ENCODE measurements at places on chromosomes 5 and 9.

DNA sequence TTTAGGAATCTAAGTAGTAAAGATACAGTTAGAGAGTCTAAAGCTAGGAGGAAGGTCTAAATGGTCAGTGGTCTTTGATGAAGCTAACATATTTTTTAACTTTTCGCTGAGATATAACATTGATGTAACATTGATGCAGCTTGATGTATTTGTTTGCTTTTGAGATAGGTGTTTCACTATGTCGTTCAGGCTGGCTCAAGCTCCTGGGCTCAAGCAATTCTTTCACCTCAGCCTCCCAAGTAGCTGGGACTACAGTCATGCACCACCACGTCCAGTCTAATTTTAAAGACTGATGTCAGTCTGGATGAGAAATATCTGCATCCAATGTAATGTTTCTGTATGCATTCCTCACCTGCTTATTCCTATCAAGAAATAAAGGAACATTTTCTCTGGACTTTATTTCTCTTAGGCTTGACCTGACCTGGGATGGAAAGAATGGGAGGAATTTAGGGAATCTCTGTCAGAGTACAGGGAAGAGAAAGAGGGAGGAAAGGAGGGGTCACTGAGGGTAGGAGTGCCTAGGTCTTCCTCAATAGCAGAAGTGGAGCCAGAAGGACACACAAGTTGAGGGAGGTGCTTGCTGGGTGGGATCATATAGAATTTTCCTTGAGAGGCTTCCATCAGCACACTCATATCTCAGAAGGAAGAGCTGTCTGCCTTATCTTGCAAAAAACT, 101.5 kb upstream of the GPBP1 start:
- DNase-seq: no peak

DNA sequence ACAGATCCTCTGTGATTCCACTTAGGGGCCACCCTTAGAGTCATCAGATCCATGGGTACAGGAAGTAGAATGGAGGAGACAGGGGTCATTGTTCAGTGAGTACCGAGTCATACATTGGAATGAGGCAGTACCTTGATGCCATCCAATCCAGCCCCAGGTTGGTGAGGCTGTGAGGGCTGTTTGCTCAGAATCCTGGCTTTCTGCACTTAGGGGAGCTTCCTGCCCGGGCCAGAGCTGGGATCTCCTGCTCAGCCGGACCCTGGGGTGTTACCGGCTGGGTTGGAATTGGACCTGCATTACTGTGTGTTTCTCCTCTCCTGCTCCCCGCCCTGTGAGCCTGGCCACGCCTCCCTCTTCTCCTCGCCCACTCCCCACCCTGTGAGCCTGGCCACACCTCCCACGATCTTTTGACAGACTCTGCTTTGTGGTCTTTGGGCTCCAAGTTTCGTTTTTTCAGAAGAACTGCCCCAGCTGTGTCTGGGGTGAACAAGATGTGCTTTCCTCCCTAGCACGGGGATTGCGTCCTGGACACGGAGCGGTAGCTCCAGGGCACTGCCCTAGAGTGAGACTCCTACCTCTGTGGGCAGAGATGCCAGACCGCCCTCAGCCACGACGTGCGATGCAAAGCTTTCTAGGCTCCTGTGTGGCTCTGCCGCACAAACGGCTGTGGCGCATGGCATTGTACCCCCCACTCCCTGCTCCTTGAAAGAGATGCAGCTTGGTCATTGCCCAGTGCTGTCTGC, 15.4 kb downstream of the TRAF2 start:
- DNase-seq: no peak

DNA sequence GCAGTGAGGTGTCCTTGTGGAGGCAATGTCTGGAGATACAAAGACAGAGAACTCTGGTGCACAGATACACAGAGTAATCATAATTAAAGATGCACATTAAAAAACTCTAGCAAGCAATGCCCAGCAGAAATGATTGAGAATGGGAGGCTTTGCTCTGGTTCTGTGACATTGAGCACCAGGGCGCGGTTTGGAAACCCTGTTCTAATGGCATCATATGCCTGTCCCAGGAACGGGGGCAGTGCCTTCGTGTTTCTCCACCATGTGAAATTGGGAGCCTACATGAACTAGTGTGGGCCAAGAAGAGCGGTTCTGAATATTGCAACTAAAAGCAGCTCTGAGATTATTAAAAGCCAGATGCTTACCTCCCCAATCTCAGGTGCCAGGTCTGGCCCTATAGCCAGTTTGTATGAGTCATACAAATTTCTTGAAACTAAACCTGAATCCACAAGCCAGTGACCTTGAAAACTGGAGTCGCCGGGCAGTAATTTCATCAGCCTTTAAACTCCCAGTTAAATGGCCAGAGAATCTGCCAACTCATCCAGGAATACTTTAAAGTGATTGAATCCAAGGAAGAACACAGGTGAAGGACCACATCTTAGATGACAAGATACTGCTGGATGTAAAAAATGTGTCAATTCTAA, 22.2 kb upstream of the CTSL start:
- DNase-seq: no peak

- no peak for DNase-seq
Measured at GRCh38 chr5:134510970-134511795, 14.3 kb upstream of the JADE2 start.

- no peak for DNase-seq
Measured at GRCh38 chr5:6486074-6486473, 37.4 kb downstream of the UBE2QL1 start.

DNA sequence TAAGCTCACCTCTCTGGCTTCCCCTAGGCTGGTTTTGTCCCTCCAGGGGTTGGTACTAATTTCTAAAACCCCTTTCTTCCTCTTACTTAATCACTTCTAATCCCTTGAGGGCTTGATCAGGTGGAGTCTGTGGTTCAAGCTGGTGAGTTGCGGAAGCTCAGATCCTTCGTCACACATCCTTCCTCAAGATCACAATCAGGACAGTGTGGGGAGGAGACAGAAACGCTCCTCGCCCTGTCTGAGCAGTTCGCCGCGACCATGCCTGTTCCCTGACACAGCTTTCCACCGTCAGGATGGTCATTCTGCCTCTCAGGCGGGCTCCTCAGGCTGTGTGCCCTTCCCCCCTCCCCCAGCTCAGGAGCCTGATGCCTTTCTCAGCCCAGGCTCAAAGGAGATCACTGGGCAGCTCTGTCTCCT, 24.3 kb downstream of the CPLX2 start:
- DNase-seq: no peak
